ENCODE measurements at places on chromosomes 1 and 21.
A peak's percentile ranks its signal among the peaks of the same experiment; 100 is the strongest.

GRCh38 chr1:92817986-92818764 is 13.7 kb upstream of the RPL5 start:
- peak; percentile 57 for DNase-seq

DNA sequence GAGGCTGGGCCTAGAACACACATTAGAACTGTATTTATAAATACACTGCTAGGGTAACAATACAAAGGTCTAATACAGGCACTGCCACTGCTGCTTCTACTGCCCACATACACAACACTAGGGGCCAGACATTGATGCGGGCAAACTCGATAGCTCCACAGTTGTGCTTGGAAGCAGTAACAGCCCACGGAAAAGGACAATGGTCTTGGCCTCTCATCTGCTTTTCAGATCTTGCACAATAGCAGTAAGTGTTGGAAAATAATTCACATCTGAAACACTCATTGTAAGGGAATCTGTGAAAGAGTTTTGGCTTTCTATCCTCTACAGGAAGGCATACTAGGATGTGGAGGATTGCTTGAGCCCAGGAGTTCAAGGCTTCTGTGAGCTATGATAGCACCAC is 6.9 kb upstream of the SPOCD1 start:
- no peak for DNase-seq

GRCh38 chr21:40011371-40011770 is 144.1 kb downstream of the PCP4 start:
- no peak for DNase-seq

DNA sequence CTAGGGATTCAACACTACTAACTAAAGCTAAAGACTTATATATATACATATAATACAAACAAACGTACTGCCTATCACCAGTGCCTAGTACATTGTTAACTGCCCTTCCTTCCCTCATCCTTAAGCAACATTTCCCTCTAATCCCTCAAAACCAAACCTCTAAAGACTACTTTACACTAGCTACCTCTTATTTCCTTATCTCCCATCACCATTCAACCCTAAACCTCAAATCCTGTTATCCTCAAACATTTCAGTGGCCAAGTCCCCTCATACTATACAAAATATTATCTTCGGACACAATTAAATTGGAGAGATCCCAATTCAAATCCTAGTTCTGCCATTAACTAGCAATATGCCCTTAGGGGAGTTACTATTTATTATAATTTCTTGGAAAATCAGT is 3.7 kb downstream of the SCAF4 start:
- DNase-seq: no peak

- DNase-seq: no peak
Observed at GRCh38 chr1:98904684-98905083, 100.0 kb downstream of the PLPPR5 start.

GRCh38 chr21:38250991-38251418 is 5.8 kb upstream of the KCNJ15 start:
- no peak for DNase-seq

GRCh38 chr1:61334718-61335589 is 252.6 kb downstream of the NFIA start:
- DNase-seq: peak; percentile 34

DNA sequence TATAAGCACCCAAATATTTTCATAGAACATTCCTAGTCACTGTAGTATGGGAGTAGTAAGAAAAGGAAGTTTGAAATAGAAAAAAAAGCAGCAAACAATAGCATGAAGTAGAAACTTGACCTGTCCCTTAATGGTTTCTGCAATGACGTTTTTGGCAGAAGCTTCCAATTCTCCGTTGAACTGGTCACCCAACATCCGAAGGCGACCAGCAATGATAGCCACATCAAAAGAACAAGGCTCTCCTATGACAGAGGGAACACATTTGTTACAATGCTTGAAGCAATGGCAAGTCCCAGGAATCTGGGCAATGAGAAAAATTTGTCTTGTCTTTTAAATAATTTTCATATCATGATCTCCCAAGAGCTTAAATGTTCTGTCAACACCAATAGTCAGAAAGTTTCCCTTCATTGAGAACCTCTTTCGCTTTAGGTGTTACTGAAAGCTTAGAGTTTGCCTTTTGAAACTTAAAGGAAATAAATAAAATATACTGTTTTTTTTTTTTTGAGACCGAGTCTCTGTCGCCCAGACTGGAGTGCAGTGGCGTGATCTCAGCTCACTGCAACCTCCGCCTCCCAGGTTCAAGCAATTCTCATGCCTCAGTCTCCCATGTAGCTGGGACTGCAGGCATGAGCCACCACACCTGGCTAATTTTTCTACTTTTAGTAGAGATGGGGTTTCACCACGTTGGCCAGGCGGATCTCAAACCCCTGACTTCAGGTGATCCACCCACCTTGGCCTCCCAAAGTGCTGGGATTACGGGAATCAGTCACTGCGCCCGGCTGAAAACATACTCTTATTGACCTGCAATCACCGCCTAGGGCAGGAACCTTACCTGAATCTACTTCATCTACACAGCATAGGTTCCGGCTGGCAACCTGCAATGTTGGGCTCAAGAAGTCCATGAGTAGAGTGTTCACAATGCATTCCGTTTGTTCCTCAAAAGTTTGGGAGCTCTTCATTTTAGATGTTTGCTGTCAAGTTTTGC is 672 bp downstream of the BCL2L15 start:
- no peak for DNase-seq

DNA sequence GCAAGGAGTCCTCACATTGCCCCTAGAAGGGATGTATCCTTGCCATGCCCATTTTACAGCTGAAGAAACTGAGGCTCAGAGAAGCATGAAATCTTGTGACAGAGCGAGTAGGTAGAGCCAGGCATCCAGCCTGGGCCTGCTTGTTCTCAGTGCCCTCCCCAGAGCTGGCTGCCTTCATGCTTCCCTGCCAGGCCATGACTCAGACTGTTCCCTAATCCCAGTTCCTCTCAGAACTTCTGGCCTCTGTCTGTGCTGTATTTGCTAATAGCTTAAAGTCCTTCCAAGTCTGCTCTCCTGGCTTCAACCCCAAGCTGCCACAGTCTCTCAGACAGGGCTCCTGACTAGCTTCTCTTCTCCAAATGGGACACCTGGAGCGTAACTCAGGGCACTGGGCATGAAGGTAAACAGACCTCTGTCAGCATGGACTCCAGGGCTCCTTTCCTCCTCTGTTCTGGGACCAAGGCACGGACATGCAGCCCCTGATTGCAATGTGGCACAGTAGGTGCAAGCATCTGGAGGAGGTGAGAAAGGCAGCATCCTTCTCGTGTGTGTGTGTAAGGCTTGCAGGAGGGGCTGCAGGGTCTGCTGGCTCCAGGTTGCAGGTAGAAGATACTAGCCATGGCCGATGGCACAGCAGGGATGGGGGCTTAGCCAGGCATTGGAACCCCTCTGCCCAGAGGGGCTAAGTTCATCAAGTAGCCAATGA is 122.7 kb downstream of the HMGB4 start:
- peak; percentile 23 for DNase-seq

DNA sequence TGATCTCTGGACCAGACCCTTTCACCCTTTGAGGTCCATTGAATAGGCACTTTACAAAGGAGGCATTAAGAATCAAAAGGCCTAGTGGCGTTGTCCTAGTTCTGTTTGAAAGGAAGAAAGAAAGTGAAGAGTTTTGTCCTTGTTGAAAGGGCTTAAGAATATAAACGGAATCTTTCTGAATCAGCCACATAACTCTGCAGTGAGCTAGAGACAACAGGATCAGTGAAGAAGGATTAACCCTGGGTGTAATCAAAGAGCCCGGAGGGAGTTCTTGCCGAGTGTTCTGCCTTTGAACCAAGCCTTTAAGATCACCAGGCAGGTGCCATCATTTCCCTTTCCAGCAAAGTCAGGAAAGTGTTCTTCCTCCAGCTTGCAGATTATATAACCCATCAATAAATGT is 54.8 kb upstream of the CNTN2 start:
- DNase-seq: peak; percentile 84

- DNase-seq: no peak
Observed at GRCh38 chr1:162055062-162055461, 14.4 kb upstream of the NOS1AP start.

DNA sequence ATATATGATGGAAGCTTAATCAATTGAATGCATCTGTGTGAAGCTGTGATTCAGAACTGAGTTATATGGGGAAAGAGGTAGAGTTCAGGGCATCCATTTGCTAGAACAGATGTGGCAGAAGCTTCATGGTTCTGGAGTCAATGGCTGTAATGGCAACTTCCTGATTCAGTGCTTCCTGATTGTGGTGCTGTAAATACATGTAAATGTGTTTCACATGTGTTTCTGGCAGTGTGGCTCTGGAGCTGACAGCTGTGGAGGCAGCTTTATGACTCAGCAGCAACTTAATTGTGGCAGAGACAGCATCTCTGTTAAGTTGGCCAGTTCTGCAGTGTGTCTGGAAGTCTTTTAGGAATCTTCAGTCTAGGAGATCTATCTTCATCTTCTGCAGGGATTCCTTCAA is 226.6 kb upstream of the ZRANB2 start:
- peak; percentile 68 for DNase-seq

DNA sequence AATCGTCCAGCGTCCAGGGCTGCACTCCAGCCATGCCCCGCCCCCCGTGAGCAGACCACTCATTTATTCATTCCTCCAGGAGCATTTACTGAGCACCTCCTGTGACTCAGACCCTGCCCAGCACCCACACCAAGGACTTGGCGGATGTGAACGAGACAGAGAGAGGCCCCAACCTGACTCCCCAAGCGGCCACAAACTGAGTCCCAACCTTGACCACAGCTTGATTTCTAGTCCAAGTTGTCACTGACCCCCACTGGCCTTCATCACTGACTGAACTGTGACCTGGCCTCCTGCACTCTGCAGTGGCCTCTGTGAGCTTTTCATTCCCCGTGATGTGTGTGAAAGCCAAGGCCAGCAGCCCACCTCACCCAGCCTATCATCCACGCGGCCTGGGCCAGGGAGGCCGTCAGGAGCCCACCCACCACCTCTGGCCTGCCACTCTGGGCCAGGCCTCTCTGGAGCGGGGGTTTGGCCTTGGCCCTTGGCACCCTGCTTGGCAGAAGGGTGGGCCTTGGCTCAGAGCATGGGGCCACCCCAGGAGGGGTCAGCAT is 19.3 kb upstream of the RUNX3 start:
- DNase-seq: no peak

GRCh38 chr1:4053160-4053748 is 153.2 kb upstream of the C1orf174 start:
- no peak for DNase-seq

DNA sequence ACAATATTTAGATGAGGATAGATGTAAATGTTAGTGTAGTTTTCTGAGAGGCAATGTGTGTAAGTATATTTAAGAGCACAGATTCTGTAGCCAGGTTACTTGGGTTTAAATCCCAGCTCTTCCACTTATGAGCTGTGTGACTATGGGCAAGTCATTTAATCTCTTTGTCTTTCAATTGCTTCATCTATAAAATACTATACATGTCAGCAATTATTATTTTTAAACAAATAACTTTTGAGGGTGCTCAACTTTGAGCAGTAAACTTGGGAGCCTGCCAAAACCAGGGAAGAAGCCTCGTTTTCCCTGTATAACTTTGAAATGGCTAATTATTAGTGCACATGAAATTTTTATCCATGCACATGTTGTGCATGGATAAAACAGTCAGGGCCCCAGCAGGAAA is 222.8 kb downstream of the FOXD2 start:
- DNase-seq: no peak

GRCh38 chr21:28282833-28283232 is 709.8 kb downstream of the LTN1 start:
- no peak for DNase-seq

DNA sequence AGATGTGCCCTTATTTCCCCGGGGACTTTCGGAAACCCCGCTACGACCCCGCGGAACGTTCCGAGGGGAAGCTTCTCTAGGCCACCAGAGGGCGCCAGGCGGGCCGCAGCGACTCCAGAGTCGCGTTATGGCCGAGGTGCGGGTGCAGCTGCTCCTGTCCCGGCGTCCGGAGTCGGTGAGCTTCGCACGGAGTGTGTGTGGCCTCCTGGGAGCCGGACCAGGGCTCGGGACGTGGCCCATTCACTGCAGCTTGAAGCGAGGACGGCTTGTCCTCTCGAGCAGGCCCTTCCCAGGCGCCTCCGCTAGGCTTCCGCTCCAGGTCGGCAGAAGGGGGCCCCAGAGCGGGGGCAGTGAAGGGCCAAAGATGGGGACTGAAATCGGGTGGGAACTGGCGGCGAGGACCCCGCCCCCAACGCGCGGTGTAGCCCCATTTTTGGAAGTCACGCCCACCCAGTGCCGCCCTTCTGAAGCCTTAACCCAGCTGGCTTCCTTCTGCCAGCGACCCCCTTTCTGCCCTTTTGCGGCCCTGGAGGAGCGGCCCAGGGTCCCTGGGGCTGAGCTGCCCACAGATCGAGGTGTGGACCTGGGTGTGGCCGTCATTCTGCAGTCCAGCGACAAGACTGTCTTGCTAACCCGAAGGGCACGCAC is at the start of gene NUDT17:
TSS of gene NUDT17 (plus strand) at position 117 of the 648 bp plus-strand sequence. CDS start at position 128, 11 bp downstream.
- DNase-seq: peak; percentile 91

GRCh38 chr21:45310459-45310858 is 22.8 kb upstream of the POFUT2 start:
- DNase-seq: no peak

DNA sequence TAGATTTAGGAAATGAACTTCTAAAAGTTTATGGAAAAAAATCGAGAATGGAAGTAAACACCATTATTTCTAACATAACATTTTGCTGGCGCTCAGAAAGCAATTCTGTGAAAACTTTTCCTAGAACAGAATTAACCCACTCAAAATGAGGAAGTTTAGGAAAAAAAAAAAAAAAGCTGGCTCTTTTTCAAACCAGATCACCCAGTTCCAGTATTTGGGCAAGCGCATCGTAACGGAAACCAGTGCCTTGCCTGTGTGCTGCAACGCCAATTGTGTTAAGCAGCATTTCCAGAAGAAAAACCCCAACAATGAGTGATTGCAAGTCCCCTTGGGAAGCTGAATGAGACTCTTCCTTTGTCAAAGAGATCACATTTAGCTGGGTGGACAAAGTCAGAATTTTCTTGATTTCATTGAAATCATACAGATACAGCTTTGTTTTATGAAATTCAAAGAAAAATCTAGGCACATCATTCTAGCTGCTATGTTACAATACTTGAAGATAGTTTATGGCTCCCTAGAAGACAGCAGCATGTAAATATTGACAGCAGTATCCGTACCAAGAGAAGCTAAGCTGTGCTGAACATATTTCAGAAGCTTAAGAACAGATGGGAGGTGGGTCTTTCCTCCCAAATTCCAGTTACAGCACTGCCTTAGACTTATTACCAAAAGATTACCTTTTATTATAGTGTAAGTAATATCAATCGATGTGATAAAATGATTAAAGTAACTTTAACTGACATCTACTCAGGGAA is 113.4 kb downstream of the ERG start:
- peak; percentile 73 for DNase-seq

- no peak for DNase-seq
Observed at GRCh38 chr1:205211839-205212536, 486 bp upstream of the DSTYK start.

- no peak for DNase-seq
Observed at GRCh38 chr1:109787845-109788601, 24.3 kb upstream of the EPS8L3 start.

- DNase-seq: no peak
Observed at GRCh38 chr1:89855413-89856123, 34.7 kb downstream of the LRRC8D start.
